ENCODE measurements at places on chromosomes 4 and X.

DNA sequence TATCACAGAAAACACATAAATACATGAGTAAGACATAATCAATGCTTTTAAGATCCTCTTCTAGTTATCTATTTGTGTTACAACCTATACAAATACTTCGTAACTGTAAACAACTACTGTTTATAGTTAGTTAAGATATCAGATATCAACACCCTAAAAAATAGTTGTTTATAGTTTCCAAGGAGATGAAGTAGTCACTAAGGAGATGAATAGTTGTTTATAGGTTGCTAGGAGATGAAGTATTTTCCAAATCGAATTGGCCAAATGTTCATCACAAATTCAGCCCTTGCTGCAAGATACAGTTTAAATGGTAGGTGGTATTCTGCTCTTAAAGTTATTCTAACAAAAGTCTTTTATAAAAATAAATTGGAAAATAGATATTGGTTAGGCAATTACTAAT lies 618.2 kb upstream of the PCDH10 start:
- DNase-seq, result no peak

DNA sequence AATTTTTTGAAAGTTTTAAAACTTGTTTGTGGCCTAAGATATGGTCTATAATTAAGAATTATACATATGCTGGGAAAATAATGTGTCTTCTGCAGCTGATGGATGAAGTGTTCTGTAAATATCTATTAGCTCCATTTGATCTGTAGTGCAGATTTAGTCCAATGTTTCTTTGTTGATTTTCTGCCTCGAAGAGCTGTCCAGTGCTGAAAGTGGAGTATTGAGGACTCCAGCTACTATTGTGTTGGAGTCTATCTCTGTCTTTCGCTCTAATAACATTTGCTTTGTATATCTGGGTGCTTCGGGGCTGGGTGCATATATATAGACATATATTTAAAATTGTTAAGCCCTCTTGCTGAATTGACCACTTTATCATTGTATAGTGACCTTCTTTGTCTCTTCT lies 2127.3 kb downstream of the PCDH7 start:
- DNase-seq, result no peak

- peak; percentile 45 for DNase-seq
These were observed 17.3 kb downstream of the CTPS2 start for GRCh38 chrX:16695079-16695676.

DNA sequence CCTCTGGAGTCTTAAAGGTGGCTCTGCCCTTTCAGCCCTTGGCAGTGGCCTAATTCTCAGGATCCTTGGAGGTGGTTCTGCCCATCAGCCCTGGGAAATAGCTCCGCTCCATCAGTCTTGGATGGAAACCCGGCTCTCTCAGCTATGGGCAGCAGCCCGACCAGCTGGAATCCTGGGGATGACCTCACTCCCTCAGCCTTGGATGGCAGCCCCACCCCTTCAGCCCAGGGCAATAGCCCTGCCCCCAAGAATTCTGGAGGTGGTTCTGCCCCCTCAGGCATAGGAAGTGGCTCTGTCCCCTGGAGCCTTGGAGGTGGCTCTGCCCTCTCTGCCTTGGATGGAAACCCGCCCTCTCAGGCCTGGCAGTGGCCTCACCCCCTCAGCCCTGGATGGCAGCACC lies 127.7 kb downstream of the RBMX2 start:
- DNase-seq, result no peak

DNA sequence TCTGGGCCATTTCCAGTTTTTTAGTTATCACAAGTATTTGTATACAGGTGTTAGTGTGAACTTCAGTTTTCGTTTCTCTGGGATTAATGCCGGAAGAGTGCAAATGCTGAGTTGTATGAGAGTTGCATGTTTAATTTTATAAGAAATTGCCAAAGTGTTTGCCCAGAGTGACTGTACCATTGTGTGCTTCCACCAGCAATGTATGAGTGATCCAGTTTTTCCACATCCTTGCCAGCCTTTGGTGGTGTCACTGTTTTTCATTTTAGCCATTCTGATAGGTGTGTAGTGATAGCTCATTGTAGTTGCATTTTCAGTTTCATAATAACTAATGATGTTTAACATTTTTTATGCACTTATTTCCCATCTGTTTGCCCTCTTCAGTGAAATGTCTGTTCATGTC lies 18.4 kb downstream of the PLS3 start:
- no peak for DNase-seq

- no peak for DNase-seq
These were observed 1.4 kb upstream of the VEGFC start for GRCh38 chr4:176794151-176794550.

DNA sequence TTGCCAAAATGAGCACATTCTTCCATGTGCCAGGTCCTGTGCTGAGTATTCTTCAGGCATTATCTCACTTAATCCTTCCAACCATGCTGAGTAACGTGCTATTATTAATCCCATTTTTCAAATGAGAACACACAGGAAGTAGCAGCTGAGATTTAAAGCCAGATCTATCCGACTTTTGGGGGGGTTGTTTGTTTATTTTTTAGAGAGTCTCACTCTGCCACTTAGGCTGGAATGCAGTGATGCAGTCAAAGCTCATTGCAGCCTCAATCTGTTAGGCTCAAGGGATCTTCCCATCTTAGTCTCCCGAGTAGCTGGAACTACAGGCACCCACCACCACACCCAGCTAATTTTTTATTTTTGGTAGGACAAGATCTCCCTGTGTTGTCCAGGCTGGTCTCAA lies 55.5 kb upstream of the TRIM2 start:
- no peak for DNase-seq

DNA sequence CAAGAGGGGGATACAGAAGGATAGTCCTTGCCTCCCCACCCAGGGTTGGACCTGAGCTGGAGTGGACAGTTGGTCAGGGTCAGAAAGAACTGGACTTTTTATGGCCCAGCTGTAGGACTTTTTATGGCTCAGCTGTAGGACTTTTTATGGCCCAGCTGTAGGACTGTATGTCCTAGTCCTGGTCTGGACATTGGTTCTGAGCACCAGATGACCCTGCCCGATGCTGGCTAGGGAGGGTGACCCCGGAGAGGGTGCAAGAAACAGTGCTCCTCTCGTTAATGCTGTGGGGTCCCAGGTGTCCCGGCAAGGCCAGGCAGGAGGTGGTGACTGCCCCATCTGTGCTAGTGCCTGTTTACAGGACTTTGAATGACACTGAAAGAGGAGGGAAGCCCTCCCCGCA lies 2.0 kb upstream of the LETM1 start:
- DNase-seq, result no peak

DNA sequence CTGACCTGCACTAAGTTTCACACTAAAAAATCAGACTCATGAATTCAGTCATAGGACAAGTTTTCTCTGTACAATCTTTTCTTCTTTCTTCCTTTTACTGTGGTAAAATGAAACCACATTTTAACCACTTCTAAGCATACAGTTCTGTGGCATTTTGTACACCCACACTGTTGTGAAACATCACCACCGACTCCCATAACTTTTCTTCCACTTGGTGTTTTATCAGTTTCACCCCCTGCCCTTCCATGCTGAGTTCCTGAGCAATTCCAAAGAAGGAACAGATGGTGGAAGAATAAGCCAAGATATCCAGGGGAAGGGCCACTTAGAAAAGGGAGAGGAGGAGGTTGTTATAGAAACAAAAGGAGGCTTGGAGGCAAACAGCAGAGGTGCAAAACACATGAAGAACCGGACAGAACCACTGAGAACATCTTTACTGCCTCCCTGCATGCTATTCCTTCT lies 22.6 kb downstream of the SLC25A4 start:
- no peak for DNase-seq

DNA sequence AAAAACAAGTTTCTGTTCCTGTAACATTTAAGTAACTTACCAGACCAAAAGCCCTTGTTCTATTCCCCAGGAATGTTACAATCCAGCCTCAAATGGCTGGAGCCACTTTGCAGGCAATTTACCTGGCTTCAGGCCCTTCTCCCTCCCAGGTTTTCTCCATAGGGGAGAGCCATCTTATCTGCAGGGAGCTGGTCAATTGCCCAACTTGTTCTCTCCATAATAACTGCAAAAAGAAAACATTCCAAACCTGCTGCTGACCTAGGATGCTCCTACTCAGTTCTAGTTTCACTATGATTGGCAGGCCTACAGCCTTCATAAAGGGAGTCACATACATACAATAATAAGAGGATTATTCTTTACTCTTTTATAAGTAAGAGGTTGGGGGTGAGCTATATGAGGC lies 670.7 kb downstream of the PCDH7 start:
- no peak for DNase-seq

DNA sequence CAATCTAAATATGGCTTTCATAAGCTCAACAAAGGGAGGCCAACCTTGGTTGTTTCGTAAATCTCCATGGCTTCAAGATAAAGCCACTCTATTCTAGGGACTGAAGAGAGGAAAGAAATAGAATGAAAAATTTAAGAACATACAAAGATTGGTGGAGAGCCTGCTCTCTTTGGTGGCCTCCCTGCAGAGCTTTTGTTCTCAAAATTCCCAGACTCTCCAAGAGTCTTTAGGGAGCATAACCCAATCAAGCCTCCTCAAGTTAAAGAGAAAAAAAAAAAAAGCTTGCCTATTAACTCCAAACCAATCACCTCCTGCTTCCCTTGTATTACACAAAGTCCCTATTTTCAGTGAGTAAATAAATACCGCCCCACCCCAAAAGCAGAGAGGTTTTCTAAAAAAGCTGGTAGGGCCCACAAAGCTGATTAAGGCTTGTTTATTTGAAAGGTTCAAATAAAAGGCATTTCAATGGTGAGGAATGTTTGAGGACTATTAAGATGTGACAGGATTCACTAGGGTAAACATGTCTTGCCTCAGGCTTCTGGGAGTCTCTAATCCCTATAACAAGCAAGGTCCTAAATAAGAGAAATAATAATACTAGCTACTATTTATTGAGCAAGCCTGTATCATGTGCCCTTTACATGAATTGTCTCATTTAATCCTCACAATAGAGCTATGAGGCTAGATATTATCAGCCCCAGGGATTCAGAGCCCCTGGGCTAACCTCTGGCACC lies 71.6 kb downstream of the GPC3 start:
- no peak for DNase-seq

DNA sequence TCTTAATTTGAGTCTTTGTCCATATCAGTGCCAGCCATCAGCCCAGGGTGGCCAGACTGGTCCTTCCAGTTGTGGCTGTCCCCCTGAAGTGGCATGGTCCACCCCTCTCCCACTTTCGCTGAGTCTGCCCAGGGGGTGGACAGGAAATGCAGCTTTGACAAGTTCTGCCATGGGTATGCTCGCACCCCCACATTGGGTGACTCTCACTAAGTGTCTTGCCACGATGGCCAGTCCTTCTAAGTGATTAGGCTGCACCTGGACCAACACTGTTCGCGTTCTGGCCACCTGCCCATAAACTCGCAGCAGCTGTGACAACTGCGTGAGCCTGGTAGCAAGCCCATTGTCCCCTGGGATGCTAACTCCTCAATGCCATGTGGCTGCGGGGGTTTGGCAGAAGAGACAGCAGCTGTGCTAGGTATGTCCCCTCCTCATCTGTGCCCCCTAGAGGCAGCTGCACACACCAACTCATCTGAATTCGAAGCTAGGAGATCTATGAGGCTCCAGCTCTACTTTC lies 10.0 kb upstream of the LNX1 start:
- DNase-seq, result no peak

DNA sequence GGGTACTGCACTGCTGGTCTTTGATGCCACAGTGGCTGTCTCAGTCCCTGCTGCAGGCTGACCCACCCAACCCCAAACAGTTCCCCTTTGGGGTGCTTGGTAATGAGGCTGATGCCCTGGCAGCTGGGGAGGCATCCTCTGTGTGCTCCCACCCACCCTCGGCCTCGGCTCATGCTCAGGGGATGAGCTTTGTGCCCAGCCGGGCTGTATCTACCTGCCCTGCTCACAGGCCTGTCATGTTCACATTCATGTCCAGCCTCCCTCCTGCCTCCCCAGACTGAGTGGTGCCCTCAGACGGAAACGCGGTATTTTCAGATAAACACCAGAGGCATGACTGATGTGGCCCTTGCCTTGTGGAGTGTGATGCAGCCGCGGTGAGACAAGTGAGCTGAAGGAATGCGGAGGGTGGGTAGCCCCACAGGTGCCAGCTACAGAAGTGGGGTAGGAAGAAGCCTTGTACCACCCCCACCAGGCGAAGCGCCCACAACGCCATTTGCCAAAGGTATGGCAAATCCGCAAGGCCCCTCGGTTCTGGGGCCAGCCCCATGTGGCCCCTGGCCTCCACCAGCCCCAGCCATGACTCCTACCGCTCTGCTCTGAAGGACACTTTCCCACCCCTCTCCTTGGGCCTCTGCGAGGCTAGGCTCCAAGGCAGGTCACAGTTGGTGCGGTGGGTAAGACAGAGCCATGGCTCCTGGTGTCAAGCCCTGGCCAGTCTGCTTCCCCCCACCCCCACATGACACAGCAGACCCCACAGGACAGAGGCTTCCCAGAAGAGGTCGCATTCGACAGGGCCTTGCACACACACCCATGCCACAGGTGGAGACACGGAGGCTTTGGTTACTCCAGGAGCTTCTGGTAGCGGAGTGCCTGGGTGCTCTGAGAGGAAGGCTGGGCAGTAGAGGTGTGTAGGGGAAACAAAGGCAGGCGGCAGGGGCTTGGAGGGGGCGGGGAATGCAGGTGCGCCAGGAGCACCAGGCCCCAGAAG lies 1.8 kb upstream of the RENBP start:
- no peak for DNase-seq

- DNase-seq, result no peak
These were observed 33.9 kb downstream of the NBDY start for GRCh38 chrX:56762707-56763555.

Data from effector memory CD4-positive, alpha-beta T cell (primary cell).